Activated naive CD4-positive, alpha-beta T cell treated with Interleukin-2 at 50 U/mL for 16 hours (primary cell): ENCODE measurements at places on chromosomes 2 and 18.

DNA sequence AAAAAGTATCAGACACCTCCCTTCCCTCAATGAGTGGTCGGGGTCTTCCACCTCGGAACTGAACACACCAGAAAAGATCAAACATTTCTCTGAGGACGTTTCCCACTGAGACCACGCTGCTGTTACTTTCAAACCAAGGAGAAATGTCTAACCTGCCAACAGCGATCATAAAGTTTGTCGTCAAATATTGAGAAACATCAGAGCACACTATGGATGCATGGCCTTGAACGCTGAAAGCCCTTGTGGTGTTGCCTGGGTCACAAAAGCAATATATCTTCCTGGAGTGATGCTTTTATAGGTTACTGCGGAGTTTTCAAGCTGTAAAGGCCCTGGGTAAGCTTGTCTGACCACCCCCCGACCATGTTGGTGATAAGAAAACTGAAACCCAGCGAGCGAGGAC lies 70.2 kb upstream of the ID2 start:
- DNase-seq: no peak

GRCh38 chr2:54897420-54898310 lies 152.6 kb downstream of the RTN4 start:
- peak; percentile 6 for DNase-seq

GRCh38 chr2:240846873-240847595 lies 21.6 kb upstream of the AGXT start:
- DNase-seq: no peak

- no peak for DNase-seq
These were observed 76.7 kb upstream of the WDR75 start for GRCh38 chr2:189364607-189365006.

DNA sequence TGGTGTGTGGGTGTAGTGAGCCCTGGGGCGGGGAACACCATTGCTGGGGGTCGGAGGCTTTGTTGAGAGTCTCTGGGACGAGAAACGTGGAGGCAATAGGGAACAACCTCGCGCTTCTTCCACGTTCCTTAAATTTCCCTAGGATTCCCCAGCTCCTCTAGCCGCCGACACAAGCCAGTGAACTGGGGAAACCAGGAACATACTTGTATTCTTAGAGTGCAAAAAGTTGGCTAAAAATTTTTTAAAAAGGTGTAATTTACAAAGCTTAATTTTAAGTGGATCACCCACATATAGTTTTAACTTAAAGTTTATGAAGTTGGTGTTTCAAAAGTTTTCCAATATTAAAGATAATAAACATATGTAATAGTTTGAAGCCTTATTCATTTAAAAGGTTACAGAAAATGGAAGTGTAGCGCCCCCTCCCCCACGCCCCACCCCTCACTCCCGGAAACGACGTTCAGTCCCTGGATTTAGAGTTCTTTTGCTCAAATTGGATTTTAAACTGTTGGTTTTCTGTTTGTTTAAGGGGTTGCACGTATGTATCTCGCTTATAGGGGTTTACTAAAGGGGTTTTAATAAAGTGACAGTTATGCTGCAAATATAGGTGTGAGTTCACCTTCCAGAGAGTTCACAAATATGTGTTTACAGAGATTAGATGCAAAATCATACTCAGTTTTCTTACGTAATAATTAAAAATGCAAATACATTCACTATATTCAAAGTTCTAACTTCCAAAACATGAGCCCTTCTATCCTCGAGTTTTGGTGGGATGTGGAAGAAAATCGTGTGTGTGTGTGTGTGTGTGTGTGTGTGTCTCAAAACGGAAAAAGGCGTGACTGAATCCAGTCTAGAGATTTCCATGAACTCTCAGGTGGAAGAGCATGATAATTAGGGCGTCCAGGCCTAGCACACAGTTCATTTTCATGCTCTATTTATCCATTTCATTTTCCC lies 872 bp downstream of the DSG2 start:
- DNase-seq: no peak

DNA sequence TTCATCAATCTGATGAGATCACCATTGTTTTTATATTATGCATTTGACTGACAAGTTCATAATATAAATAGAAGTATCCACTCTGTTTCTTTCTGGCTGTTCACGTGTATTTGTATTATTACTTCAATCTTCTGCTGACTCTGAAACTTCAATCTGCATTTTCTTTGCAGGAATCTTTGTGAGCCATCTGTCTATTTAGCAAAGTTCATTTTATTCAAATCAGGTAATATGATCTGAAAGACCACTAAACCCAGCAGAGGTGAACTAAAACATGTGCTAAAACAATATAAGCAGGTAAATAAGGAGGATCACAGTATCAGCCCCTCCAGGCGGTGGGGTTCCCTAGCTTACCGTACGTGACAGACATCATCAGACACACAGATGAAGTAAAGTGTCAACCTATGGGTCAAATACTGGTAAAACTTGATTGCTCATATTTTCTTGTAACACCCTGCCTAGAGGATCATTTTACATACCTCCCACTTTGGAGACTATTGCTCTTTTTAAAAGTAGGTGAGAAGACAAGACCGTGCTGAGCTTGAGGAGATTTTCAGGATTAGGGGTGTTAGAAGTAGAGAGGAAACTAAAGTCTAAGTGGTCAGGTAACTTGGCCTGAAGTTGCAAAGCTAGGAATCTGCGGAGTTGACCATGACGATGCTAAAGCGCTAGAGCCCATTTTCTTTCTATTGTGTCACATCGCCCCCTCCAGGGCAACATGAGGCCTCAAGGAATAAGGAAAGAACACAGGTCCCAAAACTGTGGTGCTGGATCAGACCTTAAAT lies 9.0 kb downstream of the DTNB start:
- DNase-seq: peak; percentile 4

DNA sequence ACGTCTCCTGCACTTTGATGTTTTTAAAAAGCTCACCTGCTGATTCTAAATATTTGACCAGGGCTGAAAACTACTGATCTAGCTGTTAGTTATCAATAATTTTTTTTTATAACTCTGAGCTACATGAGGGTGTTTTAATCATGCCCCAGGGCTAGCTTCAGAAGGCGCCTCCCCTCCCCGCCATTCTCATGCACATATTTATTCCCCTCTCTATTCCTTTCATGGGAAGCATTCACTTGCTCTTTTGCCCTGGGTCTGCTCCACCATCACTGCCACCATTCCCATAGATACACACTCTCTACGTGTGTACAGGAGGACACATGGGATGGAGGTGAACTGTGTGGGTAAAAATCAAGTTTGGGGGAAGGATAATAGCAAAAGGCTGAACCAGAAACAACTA lies 101.0 kb downstream of the PLA2R1 start:
- DNase-seq: no peak

- DNase-seq: no peak
These were observed 17.6 kb downstream of the MXD1 start for GRCh38 chr2:69932596-69932922.

GRCh38 chr2:19786408-19787058 lies 115.2 kb downstream of the TTC32 start:
- no peak for DNase-seq

DNA sequence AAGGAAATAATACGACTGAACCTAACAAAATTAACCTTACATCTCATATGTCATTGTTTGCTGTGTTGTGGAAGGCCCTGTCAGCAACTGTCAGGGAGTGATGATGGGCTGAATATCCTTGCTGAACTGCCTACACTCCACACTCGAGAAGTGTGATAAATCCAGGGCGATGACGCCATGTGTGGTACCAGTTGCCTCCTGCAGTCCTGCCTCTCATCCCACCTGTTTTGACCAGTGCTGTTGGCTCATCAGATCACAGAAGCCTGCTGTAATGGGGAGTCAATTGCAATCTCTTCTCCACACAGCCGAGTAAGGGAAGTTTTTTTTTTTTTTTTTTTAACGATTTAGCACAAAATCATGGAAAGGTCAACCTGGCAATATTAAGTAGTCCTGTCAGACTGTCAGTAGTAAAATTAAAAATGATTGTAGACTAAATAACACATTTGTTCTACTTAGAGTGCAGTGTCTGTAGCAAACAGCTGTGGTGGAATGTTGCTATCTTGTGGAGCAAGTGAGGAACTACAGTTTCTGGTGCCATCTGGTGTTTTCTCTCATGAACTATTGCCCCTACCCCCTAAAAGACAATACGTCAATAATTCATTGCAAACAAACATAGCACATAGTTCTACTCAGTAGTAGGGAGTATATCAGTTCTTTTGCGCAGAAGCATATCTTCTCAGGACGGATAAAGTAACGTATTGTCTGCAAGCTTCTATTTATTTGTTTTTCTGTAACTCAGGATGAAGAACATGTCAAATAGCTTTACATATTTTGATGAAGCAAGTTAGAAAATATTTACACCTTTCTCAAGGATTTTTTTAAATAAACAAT lies 347.6 kb downstream of the CTNNA2 start:
- no peak for DNase-seq

GRCh38 chr2:119741001-119741400 lies 18.7 kb upstream of the PTPN4 start:
- no peak for DNase-seq

- DNase-seq: no peak
These were observed 154.8 kb downstream of the RNF144A start for GRCh38 chr2:7071916-7072556.

- no peak for DNase-seq
These were observed 11.5 kb upstream of the ALPK2 start for GRCh38 chr18:58640428-58640805.

- DNase-seq: no peak
These were observed 103.1 kb downstream of the SNTG2 start for GRCh38 chr2:1053786-1054185.

DNA sequence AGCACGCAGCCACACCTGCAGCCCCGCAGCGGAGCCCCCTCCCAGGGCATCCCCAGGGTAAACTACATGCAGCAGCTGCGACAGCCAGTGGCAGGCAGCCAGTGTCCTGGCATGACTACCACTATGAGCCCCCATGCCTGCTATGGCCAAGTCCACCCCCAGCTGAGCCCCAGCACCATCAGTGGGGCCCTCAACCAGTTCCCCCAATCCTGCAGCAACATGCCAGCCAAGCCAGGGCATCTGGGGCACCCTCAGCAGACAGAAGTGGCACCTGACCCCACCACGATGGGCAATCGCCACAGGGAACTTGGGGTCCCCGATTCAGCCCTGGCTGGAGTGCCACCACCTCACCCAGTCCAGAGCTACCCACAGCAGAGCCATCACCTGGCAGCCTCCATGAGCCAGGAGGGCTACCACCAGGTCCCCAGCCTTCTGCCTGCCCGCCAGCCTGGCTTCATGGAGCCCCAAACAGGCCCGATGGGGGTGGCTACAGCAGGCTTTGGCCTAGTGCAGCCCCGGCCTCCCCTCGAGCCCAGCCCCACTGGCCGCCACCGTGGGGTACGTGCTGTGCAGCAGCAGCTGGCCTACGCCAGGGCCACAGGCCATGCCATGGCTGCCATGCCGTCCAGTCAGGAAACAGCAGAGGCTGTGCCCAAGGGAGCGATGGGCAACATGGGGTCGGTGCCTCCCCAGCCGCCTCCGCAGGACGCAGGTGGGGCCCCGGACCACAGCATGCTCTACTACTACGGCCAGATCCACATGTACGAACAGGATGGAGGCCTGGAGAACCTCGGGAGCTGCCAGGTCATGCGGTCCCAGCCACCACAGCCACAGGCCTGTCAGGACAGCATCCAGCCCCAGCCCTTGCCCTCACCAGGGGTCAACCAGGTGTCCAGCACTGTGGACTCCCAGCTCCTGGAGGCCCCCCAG lies 254.1 kb downstream of the GLI2 start:
- DNase-seq: no peak

GRCh38 chr2:50650403-50650810 lies 381.5 kb downstream of the NRXN1 start:
- DNase-seq: no peak

DNA sequence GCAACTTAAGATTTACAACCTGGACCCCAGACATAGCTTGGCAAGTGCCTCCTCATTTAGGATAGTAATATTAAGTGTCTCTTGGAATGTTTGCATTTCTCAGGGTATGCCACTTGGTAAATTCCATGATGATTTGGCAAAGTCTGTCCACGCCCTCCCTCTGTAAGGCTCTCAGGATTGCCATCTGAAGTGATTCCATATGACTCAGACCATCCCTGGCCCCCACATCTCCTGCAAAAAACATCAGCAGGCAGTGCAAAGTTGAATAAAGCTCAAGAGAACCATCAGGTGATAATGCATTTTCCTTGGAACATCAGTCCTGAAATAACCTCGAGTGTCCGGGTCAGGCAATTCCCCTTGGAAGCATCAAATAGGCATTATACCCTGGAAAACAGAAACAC lies 27.1 kb upstream of the PIEZO2 start:
- no peak for DNase-seq

DNA sequence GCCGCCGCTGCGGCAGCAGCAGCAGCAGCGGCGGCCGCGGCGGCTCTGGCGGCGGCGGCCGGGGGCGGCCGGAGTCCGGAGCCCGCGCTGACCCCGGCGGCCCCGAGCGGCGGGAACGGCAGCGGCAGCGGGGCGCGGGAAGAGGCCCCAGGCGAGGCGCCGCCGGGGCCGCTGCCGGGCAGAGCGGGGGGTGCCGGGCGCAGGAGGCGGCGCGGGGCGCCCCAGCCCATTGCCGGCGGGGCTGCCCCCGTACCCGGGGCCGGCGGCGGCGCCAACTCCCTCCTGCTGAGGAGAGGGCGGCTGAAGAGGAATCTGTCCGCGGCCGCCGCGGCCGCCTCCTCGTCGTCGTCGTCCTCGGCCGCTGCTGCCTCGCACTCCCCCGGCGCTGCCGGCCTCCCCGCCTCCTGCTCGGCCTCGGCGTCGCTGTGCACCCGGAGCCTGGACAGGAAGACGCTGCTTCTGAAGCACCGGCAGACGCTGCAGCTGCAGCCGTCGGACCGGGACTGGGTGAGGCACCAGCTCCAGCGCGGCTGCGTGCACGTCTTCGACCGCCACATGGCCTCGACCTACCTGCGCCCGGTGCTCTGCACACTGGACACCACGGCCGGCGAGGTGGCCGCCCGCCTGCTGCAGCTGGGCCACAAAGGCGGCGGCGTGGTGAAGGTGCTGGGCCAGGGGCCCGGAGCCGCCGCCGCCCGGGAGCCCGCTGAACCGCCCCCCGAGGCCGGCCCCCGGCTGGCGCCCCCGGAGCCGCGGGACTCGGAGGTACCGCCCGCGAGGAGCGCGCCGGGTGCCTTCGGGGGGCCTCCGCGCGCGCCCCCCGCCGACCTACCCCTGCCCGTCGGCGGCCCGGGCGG lies 646 bp downstream of the PHLPP1 start:
- peak; percentile 61 for DNase-seq

GRCh38 chr2:74499940-74500577 lies 656 bp upstream of the LBX2 start:
- DNase-seq: no peak

- no peak for DNase-seq
These were observed 120.9 kb downstream of the CLIP4 start for GRCh38 chr2:29236074-29236473.
